ENCODE measurements at places on chromosomes 4 and X.

DNA sequence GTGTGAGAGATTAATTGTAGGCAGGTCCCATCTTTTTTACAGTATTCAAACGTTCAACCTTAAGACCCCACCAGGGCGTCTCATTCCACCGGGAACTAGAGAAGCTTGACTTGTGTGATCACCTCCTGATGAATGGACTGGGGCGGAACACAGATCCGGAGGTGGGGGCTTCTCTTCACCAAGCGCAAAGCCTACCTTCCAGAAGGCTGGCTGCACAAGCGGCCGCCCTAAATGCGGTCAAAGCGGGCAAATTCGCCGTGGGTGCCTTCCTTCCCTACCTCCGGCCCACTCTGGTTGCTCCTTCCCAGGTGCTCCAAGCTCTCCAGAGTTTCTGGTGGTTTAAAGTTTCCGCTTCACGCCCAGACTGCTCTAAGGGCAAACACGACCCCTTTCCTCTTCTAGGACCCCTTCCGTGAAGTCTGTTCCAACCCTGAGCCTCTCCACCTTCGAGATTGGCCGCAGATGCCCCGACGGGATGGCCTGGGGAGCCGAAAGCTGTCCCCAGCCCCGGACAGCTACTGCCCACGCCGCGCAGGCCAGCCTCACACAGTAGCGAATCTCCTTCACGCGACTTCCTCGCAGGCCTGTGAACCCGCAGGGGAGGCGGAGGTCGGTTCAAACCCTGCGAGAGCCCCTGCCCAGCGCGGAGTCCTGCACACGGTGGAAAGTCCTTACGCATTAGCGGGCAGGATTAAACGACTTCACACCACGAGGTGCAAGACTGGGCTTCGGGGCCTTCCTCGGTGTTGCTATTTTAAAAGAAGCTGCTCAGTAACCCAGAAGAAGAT is 1.6 kb upstream of the WWC2 start:
- no peak for DNase-seq

GRCh38 chrX:145003443-145003842 is 243.9 kb upstream of the SPANXN1 start:
- DNase-seq, result no peak

GRCh38 chr4:86233681-86234080 is 126.2 kb downstream of the MAPK10 start:
- no peak for DNase-seq

DNA sequence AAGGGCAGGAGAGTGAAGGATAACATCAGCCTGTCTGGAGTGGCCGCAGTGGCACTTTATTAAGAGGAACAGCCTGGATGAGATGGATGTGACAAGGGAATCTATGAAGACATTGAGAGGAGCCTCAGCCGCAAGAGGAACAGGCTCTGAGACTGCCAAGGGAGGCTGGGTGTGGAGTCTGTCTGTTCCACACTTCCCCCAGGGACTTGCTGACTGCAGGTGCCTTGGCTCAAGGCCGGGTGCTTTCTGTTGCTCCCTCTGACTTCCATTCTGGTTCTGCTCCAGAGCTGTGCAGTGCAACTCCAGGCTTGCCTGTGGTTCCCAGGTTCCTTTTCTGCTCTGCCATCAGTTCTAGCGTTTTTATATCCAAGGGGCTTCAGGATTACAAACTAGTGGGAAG is 54.6 kb downstream of the FRMPD3 start:
- no peak for DNase-seq

DNA sequence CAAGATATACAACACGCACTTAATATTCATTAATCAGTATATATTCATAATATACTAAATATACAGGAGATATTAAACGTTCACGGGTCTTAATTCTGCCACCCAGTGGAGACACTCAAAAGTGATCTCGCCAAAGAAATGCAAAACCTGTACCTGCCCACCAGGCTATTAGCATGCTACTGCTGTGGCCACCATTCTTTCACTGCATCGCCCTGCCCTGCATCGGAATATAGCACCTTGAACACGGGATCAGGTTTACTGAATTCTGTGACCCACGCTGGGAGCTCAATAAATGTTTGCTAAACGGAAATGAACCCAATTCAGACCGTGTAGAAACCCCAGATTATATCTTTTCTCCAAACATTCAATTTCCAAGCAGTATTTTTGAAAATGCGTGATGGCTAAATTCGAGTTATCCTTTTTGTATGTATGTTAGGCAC is 840 bp upstream of the CLCN3 start:
- DNase-seq, result peak; percentile 52

DNA sequence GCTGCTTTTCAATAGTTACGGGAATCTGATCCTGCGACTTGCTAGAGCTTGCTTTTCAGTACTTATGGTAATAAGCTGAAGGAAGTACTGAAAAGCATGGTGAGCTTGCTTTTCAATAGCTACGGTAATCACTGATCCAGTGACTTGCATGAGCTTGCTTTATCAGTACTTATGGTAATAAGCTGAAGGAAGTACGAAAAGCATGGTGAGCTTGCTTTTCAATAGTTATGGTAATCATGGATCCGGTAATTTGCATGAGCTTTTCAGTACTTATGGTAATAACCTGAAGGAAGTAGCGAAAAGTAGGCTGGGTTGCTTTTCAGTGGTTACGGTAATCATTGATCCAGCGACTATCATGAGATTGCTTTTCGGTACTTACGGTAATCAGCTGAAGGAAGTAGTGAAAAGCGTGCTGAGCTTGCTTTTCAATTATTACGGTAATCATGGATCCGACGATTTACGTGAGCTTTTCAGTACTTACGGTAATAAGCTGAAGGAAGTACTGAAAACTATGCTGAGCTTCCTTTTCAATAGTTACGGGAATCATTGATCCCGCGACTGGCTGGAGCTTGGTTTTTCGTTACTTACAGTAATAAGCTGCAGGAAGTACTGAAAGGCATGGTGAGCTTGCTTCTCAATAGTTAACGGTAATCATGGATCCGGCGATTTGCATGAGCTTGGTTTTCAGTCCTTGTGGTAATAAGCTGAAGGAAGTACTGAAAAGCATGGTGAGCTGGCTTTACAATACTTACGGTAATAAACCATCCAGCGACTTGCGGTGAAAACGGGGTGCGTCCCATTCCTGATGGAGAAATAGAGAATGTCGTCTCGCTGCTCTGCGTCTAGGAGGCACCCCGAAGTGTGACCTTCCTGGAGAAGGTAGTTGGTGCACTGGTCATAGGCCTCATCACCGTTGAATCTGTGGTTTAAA is 6.5 kb downstream of the CRLF2 start:
- DNase-seq, result no peak

DNA sequence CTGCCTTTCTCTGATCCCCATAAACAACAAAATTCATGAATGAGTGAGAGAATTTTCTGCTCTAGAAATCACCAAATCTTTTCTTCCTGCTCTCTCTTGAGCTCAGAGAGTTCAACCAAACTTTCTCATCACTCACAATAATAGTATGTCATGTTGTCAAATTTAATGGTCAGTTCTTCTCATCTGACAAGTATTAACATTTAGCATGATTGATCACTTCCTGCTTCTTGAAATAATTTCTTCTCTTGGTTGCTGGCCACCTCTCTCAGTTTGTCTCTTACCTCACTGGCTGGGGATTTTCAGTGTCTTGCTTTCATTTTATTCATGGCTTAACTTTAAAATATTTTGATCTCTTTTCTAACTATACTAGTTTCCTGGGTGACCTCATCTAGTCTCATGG is 25.5 kb upstream of the FGF5 start:
- DNase-seq, result no peak

GRCh38 chr4:109803924-109804571 is 2.2 kb upstream of the CFI start:
- DNase-seq, result peak; percentile 41

DNA sequence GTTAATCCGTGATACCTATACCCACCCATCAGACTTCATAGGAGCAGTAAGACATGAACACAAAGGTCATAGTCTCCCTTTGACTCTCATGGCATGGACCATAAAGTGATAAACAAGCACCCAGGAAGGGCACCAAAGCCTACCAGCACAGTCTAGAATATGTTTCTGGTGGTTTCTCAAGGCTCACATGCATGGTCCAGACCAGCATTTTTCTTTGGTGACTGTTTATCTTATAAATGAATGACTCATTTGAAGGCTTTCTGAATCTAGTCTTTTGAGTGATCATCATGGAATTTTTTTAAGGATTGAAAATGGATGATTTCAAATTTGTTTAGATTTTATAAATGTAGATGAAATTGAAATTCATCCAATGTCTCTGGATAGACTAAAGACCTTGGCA is 32.0 kb upstream of the AMELX start:
- DNase-seq, result no peak

DNA sequence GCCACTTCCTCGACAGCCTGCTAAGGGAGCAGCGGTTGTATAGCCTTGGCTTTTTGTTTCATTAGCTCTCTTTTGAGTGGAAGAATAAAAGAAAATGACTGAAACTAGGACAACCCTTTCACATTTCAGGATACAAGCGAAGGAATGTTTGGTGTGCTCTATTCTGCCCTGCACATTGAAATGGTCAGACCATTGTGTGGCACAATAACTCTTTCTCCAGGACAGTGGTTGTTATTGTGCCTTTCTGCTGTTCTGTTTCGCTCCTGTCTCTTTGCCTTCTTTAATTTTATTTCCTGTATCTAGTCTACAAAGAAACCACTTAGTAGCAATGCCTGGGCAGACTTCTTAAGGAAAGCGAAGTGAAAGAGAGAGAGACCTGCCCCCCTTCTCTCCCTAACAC is 473.7 kb downstream of the GBA3 start:
- no peak for DNase-seq

- DNase-seq, result no peak
Measured at GRCh38 chr4:37568489-37568888, 117.7 kb downstream of the RELL1 start.

- DNase-seq, result peak; percentile 66
Measured at GRCh38 chrX:74924449-74925224, 615 bp downstream of the NEXMIF start.

DNA sequence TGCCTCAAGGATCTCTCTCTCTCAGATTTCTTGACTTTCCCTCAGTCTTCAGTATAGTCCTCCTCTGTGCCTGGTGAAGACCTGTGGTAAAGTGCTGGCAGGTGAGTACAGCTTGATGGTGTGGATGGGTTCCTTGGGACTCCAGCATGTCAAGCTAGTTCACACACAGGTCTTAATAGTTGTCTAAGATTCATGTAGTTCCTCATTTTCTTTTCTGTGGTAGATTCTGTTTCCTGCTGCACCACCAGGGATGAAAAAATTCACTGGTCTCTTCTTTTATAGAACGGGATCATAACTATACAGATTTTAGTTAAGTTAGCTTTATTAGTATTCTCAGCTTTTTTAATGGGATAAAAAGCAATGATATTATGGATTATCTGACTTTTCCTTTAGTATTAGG is 32.5 kb upstream of the PAQR3 start:
- no peak for DNase-seq

- no peak for DNase-seq
Measured at GRCh38 chrX:138847930-138848329, 136.4 kb upstream of the FGF13 start.

GRCh38 chrX:9337046-9337445 is 127.8 kb upstream of the TBL1X start:
- DNase-seq, result no peak

DNA sequence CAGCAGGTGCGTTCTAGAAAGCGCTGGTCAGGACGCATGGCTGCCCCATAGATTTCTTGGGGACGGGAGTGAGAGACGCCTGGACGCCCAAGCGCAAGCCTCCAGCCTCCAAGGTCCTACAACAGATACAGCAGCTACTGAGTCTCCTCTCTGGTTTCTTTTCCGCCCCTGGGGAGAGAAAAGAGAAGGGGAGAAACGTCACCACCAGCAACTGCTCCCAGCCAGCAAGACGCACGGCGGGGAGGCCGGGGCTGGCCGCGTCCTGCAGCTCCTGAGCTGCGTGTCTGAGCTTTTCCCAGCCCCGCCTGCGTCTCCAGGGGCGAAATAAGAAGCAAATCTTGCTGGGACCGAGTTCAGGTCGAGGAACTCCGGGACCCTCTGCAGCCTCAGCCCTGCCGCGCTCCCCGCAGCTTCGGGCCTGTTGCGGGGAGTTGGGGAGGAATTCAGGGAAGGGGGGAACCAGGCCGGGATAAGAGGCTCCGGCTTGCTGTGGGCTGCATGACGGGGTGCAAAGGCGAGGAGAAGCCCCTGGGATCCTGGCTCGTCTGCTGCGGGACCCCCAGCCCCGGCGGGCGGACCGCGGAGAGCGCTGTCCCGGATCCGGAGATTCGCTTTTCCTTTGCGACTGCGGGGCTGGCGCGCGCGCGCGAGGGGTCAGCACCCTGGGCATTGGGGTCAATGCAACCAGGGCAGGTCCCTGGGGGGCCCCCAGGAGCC is 6.8 kb upstream of the SHOX start:
- no peak for DNase-seq

GRCh38 chr4:84433633-84434222 is 65.4 kb downstream of the NKX6-1 start:
- DNase-seq, result no peak

- DNase-seq, result no peak
Measured at GRCh38 chrX:55489314-55490009, at the start of gene USP51. TSS of gene USP51 (minus strand) at chrX:55489848. CDS start at chrX:55488939, 909 bp downstream.

DNA sequence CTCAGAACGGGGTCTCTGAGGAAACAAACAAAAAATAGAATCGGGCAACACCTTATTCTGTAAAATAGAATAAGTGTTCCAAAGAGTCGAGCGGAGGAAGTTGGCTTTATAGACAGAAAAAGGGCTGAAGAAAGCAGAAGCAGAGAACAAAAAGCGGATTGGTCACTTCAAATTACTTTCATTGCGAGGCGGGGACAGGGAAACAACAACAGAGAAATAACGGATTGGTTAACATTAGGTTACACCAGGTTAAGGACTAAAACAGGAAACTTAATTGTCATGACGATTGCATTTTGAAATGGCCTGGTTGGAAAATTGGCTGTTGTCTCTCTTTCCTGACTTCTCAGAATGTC is 433 bp upstream of the COQ2 start:
- no peak for DNase-seq

- peak; percentile 18 for DNase-seq
Measured at GRCh38 chrX:103211012-103211715, 3.7 kb upstream of the BEX4 start.

- DNase-seq, result no peak
Measured at GRCh38 chrX:10537308-10537707, 83.1 kb downstream of the MID1 start.

- peak; percentile 2 for DNase-seq
Measured at GRCh38 chrX:129655547-129656249, 942 bp upstream of the APLN start.

GRCh38 chr4:83962492-83962891 is 426.6 kb downstream of the GPAT3 start:
- no peak for DNase-seq

DNA sequence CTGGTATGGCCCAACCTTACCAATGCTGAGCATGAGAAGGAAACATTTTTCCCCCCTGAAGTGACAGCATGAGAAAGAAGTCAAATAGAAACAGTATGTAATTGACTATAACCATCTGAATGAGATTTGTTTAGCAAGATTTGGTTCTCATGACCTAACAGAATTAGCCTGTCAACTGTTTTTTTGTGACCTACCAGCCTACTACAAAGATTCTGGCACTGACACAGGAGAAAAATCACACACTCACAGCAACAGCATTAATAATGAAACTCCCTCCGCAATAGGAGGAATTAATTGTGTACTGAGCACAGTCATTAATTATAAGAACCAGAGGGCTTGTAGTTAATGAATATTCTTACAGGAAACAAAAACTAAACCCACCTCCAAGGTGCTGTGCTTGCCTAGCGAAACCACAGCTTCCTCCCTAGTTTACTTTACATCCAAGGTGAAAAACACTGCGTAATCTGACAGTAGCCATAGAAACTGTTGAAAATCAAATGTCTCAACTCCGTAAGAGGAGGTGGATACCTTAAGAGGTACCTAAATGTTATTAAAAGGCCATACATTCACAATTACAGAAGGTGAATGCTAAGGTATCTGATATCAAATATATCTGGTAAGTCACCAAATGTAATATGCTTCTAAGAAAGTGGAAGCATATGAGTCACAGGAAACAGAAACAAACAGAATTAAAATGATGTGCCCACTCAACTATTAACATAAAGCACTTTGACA is 34.9 kb downstream of the MMRN1 start:
- DNase-seq, result no peak

Measured in COR-L47 (cell line).